ENCODE measurements at places on chromosomes 1 and 21.

GRCh38 chr1:87518794-87519193, 190.1 kb downstream of the LMO4 start:
- DNase-seq, result no peak

GRCh38 chr1:224151117-224151516, 31.9 kb upstream of the DEGS1 start:
- DNase-seq, result no peak

DNA sequence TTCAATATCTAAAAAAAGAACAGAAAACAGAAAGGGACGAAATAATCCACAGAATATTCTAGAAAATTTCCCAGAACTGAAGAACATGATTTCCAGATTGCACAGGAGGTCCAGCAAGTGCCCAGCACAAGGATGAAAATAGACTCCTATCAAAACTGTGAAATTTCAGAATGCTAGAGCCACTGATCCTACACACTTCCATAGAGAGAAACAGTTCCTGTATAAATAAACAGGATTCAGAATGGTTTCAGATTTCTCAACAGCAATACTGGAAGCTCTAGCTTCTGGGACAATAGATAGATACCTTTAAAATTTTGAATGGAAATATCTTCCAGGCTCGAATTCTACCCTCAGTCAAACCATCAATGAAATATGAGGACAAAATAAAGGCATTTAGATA, 4.6 kb downstream of the TARBP1 start:
- no peak for DNase-seq

- no peak for DNase-seq
These were observed 235.3 kb downstream of the FAF1 start for GRCh38 chr1:50724626-50725286.

DNA sequence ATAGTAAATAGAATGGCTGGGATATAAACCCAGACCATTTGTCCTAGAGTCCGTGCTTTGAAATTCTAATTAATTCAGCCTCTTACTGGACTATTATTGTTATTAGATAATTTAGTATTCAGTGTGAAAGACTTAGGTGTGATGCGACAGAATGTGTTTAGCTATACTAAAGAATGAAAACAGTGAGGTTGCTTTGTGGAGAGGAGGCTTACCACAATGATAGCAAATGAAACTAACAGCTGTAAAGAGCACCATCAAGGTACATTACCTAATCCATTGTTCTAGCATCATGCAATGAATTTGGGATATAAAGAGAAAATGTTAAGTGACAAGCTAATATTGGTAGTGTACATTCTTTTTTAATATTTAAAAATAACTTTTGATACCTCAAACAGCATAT, 911.1 kb downstream of the KCNT2 start:
- DNase-seq, result no peak

DNA sequence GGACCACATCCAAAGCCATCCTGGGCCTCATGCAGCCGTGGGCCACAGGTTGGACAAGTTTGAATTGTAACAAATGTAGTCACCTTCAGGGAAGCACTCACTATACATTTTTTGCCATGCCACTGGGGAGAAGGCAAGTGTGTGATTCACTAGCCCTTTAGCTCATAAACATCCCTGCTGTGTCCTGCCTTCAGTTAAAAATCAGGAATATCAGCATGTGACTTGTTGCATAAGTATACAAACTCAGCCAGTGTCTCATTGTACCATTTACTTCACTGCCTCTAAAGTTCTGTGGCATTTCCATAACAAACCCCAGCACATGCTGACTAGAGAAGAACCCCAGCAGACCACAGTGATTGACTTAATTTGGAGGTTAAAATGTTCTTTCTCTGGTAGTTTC, 142.0 kb upstream of the C1orf105 start:
- no peak for DNase-seq

GRCh38 chr1:27427329-27427728, 34.9 kb downstream of the GPR3 start:
- DNase-seq, result no peak

- DNase-seq, result no peak
These were observed 29.1 kb downstream of the PIGP start for GRCh38 chr21:37043818-37044217.

DNA sequence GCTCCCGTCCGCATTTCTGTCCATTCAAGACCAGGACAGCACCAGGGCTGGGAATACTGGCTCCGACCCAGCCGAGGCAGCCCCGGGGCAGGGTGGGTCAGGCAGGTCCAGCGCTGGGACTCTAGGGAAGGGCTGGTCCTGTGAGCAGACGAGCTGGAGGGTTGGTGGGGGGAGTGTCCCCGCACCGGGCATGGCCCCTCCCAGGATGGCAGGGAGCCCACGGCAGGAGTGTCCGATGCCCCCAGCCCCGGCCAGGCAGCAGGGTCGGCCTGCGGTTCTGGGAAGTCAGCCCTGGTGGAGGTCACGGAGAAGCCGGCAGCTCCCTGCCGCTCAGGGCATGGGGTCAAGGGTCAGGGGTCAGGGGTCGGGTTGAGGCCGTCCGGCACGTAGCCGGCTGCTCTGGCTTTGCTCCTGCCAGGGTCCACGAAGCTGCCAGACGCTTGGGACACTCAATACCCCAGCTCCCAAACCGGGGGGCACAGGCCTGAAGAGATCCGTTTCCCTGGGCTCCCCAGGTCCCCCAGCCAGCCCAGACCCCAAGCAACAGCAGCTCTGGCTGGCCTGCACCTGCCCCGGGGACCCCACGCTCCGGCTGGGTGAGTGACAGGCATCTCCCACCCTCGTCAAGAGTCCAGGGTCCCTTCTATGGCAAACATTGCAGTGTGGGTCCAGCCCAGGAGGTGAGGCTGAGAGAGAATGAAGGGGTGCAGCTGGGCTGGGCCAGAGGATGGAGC, 6.7 kb downstream of the C1QTNF12 start:
- no peak for DNase-seq

DNA sequence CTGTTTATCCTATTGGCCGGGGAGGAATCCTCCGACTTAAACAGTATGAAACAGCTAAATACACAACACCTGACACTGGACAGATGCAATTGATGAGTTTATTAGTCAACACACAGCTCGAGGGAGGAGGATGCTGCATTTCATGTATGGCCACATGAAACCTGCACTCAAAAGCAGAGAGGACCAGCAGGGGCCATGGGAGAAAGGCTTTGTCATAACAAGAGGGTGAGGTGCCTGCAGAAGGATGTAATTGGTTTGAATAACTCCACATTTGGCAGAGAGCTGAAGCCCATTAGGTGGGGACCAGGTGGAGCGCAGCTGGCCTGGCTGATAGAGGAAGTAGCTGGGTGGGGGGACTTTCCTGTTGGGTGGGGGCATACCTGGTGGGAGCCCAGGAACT, 599.1 kb downstream of the PTPRU start:
- no peak for DNase-seq

DNA sequence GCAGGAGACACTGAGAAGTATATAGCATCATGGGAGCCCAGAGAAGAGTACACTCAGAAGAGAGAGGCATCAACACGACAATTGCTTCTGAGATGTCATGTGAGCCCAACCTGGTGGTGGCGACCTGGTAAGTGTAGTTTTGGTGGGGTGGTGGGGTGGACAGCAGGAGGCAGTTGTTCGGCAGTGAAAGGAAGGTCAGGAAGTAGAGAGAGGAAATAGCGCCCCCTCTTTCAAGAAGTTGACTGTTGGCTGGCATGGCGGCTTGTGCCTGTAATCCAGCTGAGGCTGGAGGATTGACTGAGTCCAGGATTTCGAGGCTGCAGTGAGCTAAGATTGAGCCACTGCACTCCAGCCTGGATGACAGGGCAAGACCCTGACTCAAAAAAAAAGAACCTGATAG, 12.6 kb downstream of the RSPO1 start:
- no peak for DNase-seq

Measured in NCI-H524 treated with DMSO at 0.1 percent for 48 hours (cell line).